ENCODE measurements at places on chromosomes 2 and 18.

DNA sequence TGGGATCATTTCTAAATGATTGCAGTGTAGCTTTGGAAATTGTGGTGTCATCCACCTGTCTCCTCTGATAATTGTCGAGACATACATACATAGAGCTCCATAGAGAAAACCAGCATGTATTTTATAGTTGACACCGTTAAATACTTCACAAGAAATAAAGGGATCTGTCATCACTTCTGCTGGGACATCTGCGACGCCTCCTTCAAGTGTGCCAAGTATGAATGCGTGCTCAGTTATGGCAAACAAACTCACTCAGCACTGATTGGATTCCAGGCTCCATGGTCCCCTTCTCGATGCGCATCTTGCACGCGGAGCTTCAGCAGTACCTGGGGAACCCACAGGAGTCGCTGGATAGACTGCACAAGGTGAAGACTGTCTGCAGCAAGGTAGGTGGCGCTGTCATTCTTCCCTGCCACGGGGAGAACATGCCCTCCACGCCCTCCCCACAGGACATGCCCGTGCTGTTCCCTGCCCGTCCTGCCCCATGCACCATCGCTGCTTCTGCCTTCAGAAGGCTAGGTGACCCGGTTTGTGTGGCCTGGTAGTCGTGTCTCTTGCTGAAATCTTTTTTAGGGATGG lies 64.1 kb downstream of the TRAPPC12 start:
- DNase-seq, result no peak

DNA sequence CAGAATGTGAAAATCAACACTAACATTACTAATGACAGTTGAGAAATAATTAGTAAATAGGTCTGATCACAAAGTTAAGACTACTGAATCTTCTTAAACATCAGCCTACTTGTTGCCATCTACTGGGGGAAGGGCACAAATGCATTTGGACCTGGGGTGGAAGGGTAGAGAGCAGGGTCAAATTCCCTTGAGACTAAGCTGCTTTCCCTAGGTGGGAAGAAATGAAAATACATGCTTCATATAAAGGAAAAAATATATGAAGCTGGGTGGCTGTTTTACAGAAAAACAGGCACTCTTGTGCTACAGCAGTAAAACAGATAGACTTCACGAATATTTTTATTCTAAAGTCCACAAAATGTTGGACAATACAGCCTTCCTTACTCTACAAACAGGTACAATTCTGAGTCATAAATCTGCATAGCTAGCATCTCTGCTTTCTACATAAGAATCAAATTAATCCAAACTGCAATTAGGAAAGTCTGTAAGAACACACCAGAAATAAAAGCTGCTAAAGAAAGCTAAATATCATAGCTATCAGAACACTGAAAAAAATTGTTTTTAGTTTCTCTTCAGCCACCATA lies 10.9 kb downstream of the TRIP12 start:
- DNase-seq, result peak; percentile 20

DNA sequence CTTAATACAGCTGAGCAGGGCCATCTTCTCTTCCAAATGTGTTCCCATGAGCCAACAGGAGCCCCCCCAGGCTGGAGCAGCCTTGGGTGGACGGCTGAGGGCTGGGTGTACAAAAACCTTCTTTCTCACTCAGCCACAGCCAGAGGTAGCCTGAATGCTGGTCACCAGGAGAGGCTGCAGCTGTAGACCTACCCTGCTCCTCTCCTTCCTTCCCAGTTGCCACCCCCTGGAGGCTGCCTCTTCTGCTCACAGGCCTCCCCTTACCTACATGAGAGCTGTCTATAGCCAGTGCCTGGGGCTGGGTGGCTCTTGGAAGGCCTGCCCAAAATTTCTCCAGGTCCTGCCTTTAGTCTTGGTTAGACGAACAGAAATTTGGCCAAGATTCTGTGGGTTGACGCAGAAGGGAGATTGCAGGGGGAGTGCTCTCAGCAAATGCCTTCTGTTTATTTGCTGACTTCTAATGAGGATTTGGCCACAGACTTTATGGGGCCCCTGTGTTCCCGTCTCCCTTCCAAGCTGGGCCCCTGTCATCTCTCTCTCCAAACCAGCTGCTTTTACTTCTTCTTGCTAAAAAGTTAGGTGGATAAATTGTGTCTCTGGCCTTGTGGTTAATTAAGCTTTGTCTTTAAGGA lies 18.3 kb downstream of the CELF4 start:
- DNase-seq, result no peak

DNA sequence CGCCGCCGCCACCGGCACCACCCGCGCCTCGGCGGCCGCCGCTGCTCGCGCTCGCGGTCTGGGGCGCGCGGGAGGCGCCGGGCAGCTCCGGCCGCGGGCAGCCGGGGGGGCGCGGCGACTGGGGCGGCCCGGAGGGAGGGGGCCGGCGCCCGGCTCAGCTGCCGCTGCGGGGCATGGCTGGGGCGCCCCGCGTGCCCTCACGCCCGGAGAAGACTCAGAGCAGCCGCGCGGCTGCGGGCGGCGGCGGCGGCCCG lies 295 bp downstream of the GAREM1 start:
- DNase-seq, result no peak

- no peak for DNase-seq
These were observed 50.3 kb downstream of the ARL4C start for GRCh38 chr2:234446404-234447076.

DNA sequence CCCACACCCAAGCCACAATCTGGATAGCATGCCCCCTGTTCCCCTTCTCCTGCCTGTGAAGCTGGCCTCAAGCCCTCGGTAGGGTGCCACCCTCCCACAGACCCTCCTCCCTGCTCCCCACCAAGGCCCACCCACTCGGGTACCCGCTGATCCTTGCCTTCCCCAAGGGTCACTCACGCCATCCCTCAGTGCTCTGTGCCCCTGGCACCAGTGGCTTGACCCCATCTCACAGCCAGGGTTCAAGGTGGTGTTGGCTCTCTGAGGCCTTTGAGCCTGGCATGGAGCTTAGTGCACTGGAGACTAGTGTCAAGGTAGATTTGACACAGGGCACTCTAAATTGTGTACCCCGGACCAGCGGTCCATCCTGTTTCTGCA lies 11.9 kb downstream of the ADRA2B start:
- DNase-seq, result no peak

- DNase-seq, result no peak
These were observed 1346.4 kb upstream of the CDH2 start for GRCh38 chr18:29523371-29523770.

- no peak for DNase-seq
These were observed 105.3 kb upstream of the PGAP1 start for GRCh38 chr2:197031803-197032202.

DNA sequence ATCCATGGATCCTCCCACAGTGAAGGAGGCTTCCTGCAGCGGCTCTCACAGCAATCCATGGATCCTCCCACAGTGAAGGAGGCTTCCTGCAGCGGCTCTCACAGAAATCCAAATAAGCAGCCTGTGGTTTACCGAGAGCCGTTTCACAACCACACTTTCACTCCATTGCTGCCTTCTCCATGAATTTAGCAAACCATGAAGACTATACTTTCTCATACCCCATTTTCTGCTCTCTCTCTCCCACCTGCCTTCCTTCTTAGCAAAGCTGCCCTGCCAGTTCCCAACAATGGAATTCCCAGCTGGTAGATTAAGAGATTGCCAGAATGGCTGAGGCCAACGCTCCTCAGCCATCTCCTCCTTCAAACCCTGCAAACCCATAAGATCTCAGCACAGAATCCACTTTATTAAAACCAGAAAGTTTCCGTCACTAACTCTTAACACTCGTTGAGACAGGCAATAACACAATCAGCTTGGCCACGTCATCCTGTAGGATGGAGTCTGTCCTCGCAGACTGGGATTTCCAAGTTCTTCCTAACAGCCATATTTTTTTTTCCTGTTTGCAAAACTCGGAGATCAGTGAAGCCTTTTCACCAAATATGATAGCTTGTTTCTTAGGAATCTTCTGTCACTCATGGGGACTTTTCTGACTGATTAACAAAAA lies 162.2 kb downstream of the PXDN start:
- no peak for DNase-seq

GRCh38 chr2:145086910-145087309 lies 567.0 kb upstream of the ZEB2 start:
- DNase-seq, result no peak

GRCh38 chr18:7824970-7825369 lies 257.9 kb downstream of the PTPRM start:
- DNase-seq, result no peak

- DNase-seq, result no peak
These were observed 152.8 kb downstream of the TFCP2L1 start for GRCh38 chr2:121132054-121132761.

DNA sequence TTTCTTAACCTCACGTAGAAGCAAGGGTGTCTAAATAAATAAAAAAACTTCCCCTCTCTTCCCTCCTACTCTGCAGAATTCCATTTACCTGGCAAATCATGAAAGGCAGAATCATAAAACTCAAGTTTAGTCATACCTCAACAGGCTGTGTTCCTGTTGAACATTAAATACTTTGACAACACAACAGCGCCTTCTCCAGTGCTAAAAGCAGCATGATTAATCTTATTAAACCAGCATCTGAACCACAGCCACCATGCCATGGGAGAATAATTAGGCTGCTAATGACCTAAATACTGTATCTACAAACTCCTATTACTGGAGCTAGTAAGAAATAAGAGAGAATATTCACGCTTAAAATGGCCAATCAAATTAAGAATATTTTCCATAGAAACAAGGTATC lies 68.1 kb downstream of the CDH2 start:
- no peak for DNase-seq

GRCh38 chr2:124704071-124704925 lies 679.2 kb downstream of the CNTNAP5 start:
- no peak for DNase-seq

- no peak for DNase-seq
These were observed 84.7 kb upstream of the STON1 start for GRCh38 chr2:48445091-48445725.

DNA sequence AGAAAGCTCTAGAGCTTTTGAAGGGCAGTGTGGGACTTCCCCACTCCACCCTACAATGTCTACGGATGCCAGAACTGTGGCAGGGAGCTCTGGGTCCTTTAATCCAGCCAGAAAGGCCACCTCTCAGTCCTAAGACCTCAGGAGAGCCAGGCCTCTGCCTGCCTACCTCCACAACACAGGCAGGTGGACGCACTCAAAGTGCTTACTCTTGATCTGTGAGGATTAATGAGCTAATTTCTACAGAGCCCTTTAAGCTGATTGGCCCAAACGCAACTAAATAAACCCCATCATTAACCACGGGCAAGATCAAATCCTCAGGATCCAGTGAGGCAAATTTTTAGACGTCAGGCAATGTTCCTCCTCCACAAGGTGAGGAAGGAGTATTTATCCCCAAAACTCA lies 8.1 kb downstream of the STK39 start:
- DNase-seq, result no peak

GRCh38 chr2:173884025-173884802 lies 81.0 kb downstream of the SP3 start:
- DNase-seq, result peak; percentile 34

DNA sequence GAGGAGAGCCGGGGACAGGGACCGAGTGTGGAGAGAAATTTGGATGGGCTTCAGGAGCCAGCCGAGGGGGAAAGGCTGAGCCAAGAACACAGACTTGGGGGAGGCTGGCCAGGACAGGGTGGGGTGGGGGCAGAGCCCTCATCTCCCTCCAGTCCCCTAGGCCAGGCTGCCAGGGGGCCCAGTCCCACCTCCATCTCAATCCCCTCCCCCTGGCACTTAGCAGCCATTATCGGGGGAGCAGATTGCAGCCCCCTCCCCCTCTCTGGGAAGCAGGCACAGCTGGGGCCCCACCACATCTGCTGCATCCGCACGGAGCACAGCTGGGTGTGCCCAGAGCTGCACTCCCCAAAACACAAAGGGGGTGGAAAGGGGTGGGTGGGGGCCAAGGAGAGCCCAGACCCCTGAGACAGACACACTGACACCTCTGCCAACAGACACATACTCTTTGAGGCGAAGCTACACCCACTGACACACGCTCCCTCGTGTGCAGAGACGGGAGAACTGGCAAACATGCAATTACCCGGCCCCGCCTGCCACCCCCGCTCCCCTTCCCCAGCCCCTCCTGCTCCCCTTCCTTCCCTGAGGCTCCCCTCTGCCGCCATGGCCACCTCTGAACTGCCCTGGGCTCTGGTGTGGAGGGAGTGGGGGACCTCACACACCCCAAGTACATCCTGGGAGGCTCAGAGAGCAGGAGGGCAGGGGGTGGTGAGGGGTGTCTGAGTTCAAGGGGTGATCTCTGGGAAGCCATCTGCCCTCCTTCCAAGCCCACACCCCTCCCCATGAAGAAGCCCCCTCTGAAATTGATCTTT lies 5.1 kb upstream of the ASIC4 start:
- DNase-seq, result no peak

GRCh38 chr18:731185-731584 lies 18.8 kb upstream of the ENOSF1 start:
- no peak for DNase-seq

DNA sequence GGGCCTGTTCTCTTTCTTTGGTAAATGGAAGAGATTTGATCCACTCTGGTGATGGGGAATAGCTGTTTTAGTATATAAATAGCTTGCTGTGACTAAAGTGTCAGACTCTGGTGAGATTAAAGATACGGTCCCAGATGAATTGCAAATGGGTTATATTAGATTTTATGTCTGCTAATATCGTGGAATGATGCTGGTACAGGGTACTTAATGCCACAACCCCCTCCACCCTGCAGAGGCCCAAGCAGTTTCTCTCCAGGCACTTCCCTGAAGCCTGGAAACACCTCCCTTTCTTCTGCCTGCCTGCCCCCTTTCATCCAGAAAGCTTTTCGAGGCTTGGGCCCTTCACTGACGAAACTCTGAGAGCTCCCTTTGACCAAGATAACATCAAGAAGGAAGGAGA lies 21.4 kb upstream of the RFX8 start:
- DNase-seq, result peak; percentile 87

DNA sequence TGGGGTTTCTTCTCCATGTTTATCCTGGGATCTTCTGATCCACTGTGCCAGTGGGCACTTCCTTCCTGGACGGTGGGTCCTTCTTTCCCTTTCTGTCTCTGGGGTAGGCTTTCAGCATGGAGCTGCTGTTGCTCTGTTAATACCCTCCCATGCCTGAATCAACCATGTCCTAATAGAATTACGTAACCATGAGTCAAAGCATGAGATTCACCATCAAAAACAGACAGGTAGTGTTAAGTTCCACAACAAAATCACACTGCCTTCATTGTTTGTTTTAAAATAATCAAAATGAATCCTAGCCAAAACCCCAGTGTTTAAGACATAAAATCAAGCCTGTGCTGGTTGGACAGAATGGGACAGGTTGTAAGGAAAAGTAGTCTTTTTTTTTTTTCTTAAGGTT lies 37.5 kb downstream of the GNAL start:
- no peak for DNase-seq

DNA sequence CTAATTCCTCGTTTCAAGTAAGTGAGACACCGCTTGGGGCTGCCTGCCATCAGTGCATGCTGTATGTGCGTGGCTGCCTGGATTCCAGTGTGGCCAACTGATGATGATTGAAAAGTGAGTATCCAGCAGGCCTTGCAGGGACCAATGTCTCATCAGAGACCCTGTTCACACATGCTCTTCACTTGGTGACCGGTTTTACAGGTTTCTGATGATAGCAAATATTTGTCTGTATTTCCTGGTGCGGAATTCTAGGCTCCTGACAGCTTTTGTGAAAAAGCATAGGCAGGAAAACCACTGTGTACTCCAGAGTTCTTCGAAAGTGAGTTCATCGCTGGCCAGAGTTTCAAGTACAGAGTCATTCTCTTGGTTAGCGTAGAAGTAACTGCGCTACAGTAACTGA lies 13.8 kb upstream of the YWHAQ start:
- DNase-seq, result no peak

Data from SK-N-DZ (cell line).